ENCODE measurements at places on chromosomes 7 and 10.

DNA sequence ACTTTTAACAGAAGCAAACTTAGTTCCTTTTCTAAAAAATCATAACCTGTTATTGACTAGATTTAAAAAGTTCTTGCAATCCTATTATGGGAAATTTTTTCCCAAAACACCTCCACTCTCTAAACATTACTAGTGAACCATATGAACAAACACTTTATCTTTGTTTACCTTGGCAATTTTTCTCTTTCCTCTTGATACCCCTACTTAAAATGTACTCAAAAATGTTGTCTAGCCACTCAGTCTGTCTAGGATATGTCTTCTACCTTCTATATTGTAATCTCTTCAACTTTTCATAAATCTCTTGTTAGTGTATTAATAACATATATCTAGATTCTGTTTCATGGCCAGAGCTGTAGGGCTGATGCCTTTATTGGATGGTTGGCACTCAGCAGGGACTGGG lies 630.0 kb upstream of the GRM3 start:
- no peak for DNase-seq

DNA sequence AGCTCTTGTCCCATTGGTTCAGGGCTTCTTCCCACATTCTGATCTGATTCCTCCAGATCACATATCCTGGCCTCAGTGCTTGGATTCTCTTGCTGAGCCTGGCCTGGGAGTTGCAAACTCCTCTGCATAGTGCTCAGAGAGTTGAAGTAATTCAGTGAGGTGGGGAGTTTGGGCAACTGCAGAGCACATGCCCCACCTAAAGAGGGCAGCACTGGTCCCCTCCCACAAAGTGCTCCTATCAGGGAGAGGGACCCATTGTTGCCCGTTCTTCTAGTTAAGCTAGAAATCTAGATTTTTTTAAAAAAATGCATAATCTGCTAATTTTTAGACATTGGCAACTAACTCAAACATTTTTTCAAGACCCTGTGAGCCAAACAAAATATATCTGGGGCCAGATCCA lies 45.1 kb downstream of the CHN2 start:
- peak; percentile 33 for DNase-seq

GRCh38 chr10:35194906-35195305 lies 68.3 kb downstream of the CREM start:
- peak; percentile 49 for DNase-seq

- peak; percentile 95 for DNase-seq
These were observed at the start of gene SP4 for GRCh38 chr7:21427871-21428658. Gene SP4 (plus strand): TSS chr7:21428083. CDS start chr7:21428252, 169 bp downstream.

GRCh38 chr7:150668472-150668911 lies 17.0 kb upstream of the GIMAP2 start:
- DNase-seq = peak; percentile 81

- no peak for DNase-seq
These were observed 3.1 kb upstream of the ELFN1 start for GRCh38 chr7:1666823-1667565.

- DNase-seq = peak; percentile 11
These were observed 387.5 kb downstream of the CCSER2 start for GRCh38 chr10:84715911-84716310.

DNA sequence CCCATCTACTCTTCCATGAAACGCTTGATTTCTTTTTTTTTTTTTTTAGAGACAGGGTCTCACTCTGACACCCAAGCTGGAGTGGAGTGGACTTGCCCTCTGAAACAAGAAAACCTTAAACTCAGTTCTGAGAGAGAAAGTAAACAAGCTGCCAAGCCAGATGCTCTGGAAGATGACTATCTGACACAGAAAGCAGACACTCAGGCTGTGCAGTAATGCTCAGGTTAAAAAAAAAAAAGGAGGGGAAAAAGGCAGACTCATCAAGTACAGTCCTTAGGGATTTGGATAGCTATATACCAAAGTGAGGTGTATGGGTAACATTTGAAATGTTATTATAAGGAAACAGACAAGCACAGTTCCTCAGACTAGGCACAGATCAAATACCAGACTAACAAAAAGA lies 80.5 kb downstream of the IDE start:
- no peak for DNase-seq

Data from activated CD4-positive, alpha-beta T cell treated with anti-CD3 and anti-CD28 coated beads, Interleukin-2, Interleukin-4, amounts not matched to agents 100 ng/mL and 50 ng/mL, durations not matched to agents 16 hours and 8 hours (primary cell).